Caco-2 (cell line): ENCODE measurements at places on chromosomes 16 and 17. TPM values are rescaled to one million over a fixed set of nuclear protein-coding genes. Genes with fewer than 3 reads are reported as not detected.

DNA sequence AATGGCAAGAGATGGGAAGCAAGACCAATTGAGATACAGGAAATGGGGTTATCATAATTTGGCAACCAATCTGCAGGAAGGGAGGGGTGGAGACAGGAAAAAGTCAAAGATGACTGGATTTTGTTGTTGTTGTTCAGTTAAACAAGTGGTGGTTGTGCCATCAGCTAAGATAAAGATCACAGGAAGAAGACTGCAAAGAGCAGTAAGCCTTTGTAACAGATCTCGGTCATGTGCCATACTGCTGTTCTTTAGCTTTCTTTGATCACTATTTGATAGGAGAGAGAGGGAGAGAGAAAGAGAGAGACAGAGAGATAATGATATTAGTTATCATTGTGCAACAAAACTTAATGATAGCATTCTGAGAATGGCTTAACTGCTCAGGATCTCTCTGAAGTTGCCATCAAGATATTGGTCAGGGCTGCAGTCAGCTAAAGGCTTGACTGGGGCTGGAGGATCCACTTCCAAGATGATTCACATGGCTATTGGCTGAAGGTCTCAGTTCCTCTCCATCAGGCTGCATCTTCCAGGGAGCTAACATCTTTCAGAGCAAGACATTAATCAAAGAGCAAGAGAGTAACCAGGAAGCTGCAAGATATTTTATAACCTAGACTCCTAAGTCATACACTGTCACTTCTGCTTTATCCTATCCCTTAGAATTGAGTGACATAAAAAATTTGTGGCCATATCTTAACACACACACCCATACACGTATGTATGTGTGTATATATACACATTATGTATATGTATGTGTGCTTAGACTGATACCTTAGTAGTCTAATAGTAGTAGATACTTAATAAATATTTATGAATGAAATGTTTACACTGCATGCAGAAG lies 405.0 kb downstream of the SHISA9 start:
- no peak overlapping the region for H3K27ac ChIP-seq
- H3K4me1 ChIP-seq: no peaks in the 10 kb centered on the region
- DNase-seq: no peak
- no peak overlapping the region for H3K4me3 ChIP-seq
- no peaks in the 10 kb centered on the region; the same call in 1 of the 2 replicates for H3K27me3 ChIP-seq
- no peaks in the 10 kb centered on the region for H3K36me3 ChIP-seq

DNA sequence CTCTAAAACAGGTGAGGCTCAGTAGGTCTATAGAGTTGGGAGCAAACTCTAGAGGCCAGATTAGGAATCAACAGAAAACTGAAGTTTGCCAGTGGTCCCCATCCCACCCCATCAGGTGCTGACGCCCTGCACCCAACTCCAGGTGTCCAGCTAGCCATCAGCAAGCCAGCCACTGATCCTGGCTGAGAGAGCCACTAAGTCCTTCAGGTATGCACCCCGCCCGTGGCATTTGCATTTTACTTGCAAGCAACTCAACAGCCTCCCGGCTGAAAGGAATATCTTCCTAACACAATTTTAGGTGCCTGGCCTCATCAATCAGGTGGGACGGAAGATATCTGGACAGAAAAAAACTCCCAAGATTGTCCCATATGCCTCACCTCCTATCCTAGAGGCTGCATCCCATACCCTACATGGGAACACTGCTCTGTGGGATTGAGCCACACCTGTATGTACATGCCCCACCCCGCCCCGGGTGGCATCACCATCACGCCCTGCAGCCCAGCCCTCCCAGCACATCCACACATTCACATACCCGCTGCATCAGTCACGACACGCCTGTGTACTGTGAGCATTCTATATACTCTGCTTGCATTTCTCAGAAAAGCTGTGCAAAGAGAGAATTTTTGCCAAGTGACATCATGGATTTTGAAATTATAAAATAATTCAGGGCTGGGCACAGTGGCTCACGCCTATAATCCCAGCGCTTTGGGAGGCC lies 8.3 kb downstream of the OTOP3 start:
- H3K4me3 ChIP-seq: no peak overlapping the region
- H3K27ac ChIP-seq: no peak overlapping the region
- H3K36me3 ChIP-seq: no peaks in the 10 kb centered on the region

- H3K36me3 ChIP-seq: no peaks in the 10 kb centered on the region
- H3K27me3 ChIP-seq: no peaks in the 10 kb centered on the region
- peak overlapping the region; percentile 91 for H3K27ac ChIP-seq
- H3K4me1 ChIP-seq: peaks cover 11% of the 10 kb centered on the region
- peak overlapping the region; percentile 65 for H3K4me3 ChIP-seq
- no peak for DNase-seq
Measured at GRCh38 chr16:89491238-89491869, 993 bp upstream of the ANKRD11 start.

DNA sequence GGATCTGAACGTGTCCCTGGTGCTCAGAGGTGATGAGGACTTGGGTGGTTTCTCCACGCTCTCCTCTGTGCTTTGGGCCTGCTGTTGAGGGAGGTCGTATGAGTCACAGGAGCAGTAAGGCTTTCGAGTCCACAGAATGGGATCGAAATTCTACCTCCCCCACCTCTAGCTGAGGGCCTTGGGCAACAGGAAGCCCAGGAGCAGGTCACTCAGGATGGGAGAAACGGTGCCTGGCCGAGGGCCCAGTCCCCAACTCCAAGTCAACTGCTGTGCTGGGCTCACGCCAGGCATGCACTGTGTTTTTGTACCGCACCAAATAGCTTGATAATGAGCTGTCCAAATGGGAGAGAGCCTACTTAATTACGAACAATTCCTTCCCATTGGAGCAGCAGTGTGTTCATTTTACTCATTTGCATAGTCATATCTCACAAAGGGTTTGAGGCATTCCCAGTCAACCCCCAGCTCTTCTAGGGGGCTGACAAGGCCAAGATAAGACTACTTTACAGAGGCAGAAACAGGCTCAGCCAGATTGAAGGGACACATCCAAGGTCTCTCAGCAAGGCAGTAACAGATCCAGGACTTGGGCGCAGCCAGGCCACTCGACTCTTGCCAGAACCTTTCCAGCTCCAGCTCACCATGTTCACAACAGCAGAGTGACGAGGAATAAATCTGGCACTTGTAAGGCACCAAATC lies 53.6 kb downstream of the WNT3 start:
- H3K27me3 ChIP-seq: no peaks in the 10 kb centered on the region
- no peak overlapping the region for H3K4me3 ChIP-seq
- no peak for DNase-seq
- H3K36me3 ChIP-seq: peaks cover 2% of the 10 kb centered on the region

GRCh38 chr17:3583456-3583855 lies 25.8 kb downstream of the TRPV1 start:
- H3K27me3 ChIP-seq: no peaks in the 10 kb centered on the region
- no peak overlapping the region for H3K4me3 ChIP-seq
- H3K36me3 ChIP-seq: no peaks in the 10 kb centered on the region
- DNase-seq: no peak

- no peaks in the 10 kb centered on the region for H3K27me3 ChIP-seq
- no peaks in the 10 kb centered on the region; the same call in 1 of the 2 replicates for H3K36me3 ChIP-seq
- no peak for DNase-seq
- peaks cover under 1% of the 10 kb centered on the region; the same call in 1 of the 2 replicates for H3K4me1 ChIP-seq
- H3K4me3 ChIP-seq: no peak overlapping the region
Measured at GRCh38 chr17:80032614-80033171, 3.0 kb downstream of the TBC1D16 start.

DNA sequence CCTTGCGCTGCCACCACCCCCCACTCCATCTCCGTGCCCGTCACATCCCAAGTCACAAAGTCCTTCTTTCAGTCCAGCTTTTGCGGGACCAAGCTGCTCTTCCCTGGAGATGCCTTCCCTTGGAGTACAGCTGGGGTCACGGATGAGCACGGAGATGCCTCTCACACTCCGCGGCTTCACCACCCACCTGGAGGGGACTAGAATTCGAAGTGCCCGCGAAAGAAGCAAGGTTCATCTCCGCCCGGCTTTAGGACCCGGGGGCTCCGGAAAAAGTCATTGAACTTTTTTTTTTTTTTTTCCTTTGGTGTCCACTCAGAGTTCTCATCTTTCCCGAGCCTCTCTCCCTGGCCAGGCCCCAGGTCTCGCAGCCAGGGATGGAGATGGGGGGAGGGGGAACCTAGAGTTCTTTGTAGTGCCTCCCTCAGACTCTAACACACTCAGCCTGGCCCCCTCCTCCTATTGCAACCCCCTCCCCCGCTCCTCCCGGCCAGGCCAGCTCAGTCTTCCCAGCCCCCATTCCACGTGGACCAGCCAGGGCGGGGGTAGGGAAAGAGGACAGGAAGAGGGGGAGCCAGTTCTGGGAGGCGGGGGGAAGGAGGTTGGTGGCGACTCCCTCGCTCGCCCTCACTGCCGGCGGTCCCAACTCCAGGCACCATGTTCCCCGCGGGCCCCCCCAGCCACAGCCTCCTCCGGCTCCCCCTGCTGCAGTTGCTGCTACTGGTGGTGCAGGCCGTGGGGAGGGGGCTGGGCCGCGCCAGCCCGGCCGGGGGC lies at the start of gene FKBP10:
FKBP10 (plus strand) TSS at position 624 of the 771 bp plus-strand sequence; CDS start at position 655, 31 bp downstream.
- peak within 1 kb of the TSS; percentile 97 for H3K27ac ChIP-seq
- peaks cover 3% of the 10 kb centered on the region for H3K36me3 ChIP-seq
- no peaks in the 10 kb centered on the region for H3K27me3 ChIP-seq
- H3K4me1 ChIP-seq: peaks cover 17% of the 10 kb centered on the region
- DNase-seq: peak; percentile 90

Gene TMEM204
- total RNA-seq: not detected in 2 replicates

Gene LGALS9
- 2.8 and 3.0 TPM in 2 replicates for total RNA-seq

Gene LLGL2
- total RNA-seq: 165 and 179 TPM in 2 replicates

Gene ASPA
- total RNA-seq: 0.27 and 0.42 TPM in 2 replicates

Gene SLC35G6
- total RNA-seq: not detected in 2 replicates

Gene CCDC78
- 3.5 and 4.6 TPM in 2 replicates for total RNA-seq

Gene GPR139
- total RNA-seq: not detected in 2 replicates

Gene SNX20
- not detected in 2 replicates for total RNA-seq

Gene TNFSF13
- 0.20 TPM in 1 of 2 replicates, not detected in the other for total RNA-seq

Gene PRAC1
- total RNA-seq: not detected in 2 replicates
